ENCODE measurements at places on chromosomes 7 and 10.

DNA sequence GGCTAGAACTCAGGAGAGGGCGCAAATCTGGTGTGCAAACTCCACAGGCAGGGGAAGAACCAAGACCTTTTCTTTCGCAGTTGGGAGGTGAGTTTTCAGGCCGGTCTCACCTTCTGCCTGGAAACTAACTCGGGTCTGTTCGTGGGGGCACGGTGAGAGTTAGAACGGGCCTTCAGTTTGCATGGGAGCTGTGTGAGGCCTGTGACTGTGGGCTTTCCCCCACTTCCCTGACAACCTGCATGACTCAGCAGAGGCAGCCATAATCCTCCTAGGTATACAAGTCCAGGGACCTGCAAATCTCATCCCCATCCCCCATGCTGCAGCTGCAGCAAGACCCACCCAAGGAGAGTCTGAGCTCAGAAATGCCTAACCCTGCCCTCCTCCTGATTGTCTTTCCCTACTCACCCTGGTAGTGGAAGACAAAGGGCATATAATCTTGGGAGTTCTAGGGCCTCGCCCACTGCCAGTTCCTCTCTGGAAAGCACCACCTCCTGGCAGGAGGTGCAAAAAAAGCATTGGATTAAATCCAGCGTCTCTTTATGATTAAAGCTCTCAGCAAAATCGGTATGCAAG lies 194.9 kb upstream of the ETV1 start:
- DNase-seq, result no peak

DNA sequence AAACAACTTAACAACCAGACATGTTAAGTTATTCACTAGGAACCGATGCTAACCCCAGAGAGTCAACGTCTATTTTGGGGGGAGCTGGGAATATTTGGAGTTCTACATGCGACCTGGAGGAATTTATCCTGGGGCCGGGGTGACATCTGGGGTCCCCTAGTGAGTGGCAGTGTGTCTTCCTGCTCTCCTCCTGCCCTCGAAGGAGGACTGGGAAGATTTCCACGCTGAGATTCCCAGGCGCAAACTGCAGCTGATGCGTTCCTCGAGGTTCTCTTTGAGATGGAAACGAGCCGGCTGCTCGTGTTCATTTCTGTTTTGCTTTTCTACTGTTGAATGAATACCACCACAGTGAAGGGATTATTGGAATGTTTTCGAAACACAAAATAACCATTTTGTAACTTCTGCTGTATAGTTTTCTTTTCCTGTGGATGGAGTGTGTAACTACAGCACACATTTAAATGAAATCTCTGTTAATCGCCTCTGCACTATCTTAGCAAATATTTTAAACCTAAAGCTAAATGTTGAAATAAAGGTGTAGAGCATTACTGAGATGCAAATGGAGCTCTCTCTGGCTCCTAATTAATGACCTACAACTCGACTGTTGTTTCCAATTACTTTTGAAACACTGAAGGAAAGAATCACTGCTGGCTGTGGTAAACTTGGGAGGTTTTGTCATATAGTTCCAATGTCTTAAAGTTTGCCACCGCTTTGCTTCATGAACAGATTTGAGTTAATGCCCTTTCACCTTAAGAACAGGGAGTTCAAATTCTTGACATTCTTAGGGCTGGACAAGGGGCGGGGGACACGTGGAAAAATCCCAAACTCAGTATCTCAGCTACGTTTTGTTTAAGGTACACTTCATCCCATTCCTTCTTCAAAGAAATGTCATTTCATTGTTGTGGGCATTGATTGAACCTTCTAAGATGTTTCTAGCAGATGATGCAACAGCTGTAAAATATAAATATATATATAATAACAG lies 21.1 kb downstream of the GATA3 start:
- DNase-seq, result no peak

GRCh38 chr7:143507094-143507518 lies 29.4 kb downstream of the TAS2R41 start:
- no peak for DNase-seq

DNA sequence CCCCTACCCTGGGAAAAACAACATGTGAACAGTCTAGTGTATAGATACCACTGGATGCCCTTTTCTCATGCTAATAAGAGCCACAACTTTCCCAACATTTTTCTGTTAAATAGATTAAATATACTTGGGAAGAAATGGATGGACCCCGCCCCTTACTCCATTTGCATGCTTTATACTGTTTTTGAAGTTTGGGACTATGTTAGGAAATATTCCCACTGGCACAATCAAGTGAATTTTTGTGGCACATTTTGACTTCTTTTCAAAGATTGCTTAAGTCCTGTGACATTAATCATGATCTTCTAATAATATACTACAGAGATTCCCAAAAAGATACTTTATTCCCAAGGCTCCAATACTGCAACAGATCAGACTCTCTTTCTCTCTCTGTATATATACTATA lies 216.6 kb downstream of the TWIST1 start:
- no peak for DNase-seq

- no peak for DNase-seq
Observed at GRCh38 chr7:86937363-86937878, 122.0 kb downstream of the ELAPOR2 start.

DNA sequence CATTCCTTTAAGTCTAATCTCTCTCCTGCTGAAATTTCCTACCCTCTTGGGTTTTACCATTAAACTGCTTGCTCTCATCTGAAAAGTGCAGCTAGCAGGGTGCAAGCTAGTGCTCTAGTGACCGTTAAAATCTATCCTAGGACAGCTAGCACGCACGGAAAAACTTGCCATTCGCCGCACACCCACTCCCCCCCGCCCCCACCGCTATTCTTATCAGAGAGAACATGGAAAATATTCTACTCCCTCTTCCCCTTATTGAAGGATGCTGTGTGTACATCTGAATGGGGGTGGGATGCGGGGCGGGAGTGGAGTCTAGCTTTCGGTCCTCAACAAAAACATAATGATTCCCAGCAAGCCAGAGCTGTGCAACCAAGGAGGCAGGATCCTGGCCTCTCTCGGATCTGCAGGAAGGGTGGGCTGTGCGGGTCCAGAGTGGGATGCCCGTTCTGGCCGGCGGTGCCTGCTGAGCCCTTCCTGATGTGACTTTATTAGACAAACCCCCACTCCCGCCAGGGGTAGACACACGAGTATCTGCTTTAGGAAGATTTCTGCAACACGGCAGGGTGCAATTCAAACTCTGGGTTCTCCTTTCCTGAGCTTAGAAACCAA lies 1.1 kb upstream of the ADRA2A start:
- DNase-seq, result no peak

DNA sequence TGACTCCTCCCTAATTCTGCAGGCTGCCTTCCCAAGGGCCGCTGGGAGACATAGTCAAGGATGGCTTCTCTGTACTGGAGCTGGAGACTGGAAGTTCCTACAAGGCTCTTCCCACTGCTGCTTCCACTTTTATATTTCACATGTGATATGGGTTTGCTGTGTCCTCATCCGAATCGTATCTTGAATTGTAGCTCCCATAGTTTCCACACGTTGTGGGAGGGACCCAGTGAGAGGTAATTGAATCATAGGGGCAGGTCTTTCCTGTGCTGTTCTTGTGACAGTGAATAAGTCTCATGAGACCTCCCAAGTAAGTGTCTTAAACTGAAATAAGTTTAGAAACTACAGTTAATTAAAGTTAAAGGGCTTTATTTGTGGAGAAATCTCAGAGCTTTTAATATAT lies 47.0 kb upstream of the BICC1 start:
- DNase-seq, result no peak

- DNase-seq, result no peak
Observed at GRCh38 chr10:81031774-81032173, 494.1 kb downstream of the SH2D4B start.

DNA sequence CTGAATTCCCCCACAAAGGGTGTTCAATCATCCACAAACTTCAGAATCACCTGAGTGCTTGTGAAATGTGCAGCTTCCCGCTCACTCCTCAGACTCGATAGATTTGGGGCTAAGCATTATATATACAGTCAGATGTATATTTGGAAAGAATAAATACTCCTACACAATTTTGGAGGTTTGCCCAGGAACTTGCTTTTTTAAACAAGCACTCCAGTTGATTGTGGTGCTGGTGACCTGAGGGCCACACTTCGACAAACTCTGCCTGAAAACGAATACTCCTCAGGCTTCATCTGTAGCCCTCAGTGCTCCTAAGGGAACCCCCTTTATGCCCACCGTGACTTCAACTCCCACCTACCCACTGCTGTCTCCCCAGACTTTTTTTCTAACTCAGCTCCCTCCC lies 211.6 kb downstream of the INHBA start:
- no peak for DNase-seq

DNA sequence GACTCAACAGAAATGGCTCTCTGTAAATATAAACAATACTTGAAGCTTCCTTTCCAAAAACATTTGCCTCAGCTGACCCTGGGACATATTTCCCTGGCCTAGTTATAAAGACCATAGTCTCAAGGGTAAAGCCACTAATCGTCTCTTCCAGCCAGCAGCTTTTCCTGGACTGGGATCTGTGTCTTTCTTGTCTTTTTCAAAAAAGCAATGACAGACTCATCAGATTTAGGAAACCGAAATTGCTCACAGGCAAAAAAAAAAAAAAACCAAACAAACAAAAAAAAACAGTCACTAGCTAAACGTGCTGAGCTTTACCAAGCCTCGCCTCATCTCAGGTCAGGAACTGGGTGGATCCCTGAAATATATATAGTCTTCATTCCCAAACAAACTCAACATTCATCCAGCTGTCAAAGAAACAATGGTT lies 23.5 kb downstream of the STN1 start:
- no peak for DNase-seq

- no peak for DNase-seq
Observed at GRCh38 chr7:45082031-45082830, 6.5 kb downstream of the NACAD start.

- no peak for DNase-seq
Observed at GRCh38 chr7:134071355-134072331, 55.5 kb upstream of the LRGUK start.

- no peak for DNase-seq
Observed at GRCh38 chr10:132399117-132400035, 2.4 kb downstream of the PWWP2B start.

GRCh38 chr7:128701062-128701785 lies 29.1 kb downstream of the GARIN1A start:
- no peak for DNase-seq

DNA sequence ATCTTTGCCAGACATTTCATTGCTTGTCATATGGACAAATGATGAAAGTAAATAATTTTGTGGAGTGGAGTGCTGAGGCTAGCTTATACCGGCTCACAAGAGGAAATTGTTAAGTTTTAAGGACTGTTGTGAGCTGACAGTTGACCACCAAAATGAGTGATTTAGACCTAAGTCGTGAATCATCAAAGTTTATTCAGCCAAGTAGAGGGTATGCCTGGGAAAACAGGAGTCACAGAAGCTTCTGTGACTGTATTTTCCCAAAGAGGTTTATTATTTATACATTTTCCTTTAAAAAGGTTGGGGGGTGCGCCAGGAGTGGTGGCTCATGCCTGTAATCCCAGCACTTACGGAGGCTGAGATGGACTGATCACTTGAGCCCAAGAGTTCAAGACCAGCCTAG lies 21.8 kb downstream of the MRPS24 start:
- DNase-seq, result no peak

DNA sequence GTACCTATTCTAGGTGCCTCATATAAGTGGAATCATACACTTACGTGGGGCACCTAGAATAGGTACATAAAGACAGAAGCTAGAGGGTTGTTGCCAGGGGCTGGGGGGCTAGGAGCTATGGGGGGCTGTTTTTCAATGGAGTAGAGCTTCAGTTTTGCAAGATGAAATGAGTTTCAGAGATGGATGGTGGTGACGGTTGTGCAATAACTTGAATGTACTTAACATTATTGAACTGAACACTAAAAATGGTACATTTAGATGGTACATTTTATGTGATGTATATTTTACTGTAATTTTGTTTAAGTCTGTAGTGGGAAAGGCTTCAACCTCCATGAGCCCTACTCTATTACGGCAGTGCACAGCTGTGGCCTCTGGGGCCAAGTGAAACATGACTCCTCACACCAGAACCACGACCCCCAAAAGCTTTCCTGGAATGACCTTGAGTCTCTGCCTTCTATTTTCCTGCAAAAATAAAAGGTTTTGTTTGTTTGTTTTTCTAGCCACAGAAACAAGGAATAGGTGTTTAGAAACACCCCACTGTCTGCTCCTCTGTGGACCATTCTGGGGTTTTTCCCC lies 147.3 kb upstream of the PLXNA4 start:
- DNase-seq, result no peak

- no peak for DNase-seq
Observed at GRCh38 chr10:116588995-116589394, 1.8 kb upstream of the PNLIPRP1 start.

- no peak for DNase-seq
Observed at GRCh38 chr7:82335927-82336326, 107.7 kb downstream of the CACNA2D1 start.

DNA sequence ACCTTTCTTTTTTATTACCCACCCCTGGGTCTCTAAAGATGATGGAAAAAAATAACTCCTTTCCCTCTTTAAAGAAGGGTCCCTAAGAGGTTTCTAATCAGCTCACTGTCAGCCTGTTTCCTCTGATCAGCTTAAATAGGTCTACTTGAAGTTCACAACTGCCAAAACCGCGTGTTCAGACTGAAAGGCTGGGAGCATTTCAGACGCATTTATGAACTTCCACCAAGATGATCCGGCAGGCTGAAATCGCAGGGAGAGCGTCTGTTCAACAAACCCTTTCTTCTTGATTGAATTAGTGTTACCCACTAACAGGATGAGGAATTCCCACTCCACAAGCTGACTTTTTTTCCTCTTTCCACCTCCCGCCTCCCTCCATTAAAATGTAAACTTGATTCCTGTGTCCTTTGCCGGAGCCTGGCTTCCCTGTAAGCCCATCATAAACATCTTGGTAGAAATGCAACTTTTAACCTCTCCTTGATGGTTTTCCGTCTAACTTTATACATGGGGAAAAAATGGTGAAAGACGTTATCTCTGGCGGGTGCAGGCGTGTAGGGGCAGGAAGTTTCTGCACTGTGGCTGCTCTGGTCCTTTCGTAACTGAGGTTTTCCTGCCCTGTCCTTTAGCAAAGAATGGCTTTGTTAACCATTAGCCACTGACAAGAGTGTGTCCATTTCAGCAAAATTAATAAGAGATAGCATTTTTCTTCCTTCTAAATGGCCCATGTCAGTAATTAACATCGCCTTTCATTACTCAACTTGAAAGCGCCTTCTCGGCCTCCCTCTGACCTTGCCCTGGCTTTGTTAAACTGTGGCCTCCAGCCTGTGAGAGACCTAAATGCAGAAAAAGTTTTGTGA lies 130.7 kb downstream of the BAMBI start:
- no peak for DNase-seq

DNA sequence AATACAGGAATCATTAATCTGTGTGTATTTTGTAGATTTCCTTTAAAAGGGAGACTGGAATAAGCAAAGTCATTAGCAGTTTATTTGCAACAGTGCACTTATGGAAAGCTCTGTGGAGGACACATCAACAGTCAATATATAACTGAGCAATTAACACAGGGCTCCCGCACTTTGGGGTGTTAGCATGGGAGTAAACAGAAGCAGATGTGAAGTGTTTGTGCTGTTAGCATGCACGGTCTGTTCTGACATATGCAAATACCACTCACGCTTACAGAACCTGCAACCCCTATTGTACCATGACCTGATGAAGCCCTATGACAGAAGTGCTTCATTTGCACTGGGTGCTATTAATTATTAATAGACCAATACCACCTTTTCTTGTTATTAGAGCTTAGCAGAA lies 118.9 kb downstream of the PPP1R3A start:
- no peak for DNase-seq
